ENCODE measurements at places on chromosomes 4 and X.

GRCh38 chr4:140069066-140069465, 84.9 kb downstream of the MAML3 start:
- no peak for DNase-seq

DNA sequence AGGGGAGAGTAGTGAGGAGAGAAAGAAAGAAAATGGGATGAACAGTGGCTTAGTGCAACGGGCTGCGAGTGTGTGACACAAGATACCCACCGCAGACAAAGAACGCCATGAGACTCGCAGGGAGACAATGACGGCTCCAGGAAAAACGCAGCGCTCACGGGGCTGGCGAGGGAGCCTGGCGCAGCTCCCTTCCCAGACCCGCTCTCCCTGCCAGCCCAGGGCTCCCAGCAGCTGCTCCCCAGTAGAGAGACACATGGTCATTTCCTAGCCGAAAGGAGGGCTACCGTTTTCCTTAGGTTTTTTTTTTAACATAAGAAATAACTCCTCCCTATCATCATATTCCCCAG, 149.5 kb downstream of the MAML3 start:
- peak; percentile 31 for DNase-seq

- no peak for DNase-seq
Observed at GRCh38 chrX:18971506-18971905, 12.4 kb downstream of the PHKA2 start.

DNA sequence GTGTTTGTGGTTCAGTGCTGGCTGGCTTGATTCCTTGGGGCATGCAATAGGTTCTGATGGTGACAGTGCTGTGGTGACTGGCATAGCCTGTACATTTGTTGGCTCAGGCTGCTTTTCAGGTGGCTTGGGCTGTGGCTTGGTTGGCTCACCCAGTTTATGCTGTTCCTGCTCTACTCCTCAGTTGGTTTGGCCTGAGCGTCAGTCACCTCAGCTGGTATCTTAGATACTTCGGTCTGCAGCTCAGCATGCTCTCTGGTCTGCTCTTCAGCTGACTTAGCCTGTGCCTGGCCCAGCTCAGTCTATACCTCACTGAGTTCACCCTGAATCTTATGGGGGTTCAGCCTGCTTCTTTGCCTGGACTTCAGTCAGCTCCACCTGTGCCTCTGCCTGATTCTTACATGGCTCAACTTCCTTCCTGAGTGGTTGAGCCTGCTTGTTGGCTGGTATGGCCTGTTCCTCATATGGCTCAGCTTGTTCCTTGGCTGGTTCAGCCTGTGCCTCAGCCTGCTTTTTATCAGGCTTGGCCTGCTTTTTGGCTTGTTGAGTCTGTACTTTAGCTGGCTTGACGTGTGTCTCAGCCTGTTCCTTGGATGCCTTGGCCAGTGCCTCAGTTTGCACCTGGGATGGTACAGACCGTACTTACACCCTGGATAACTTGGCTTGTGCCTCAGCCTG, 170.6 kb downstream of the MSN start:
- DNase-seq, result no peak

- DNase-seq, result no peak
Observed at GRCh38 chrX:46579250-46579649, 5.7 kb downstream of the CHST7 start.

GRCh38 chr4:5893004-5893580, at the start of gene CRMP1:
TSS of gene CRMP1 (minus strand) at chr4:5893086. CDS start at chr4:5892969, 117 bp downstream.
- DNase-seq, result peak; percentile 58

- DNase-seq, result no peak
Observed at GRCh38 chr4:17448689-17449088, 63.2 kb downstream of the QDPR start.

GRCh38 chr4:16212138-16212782, 14.0 kb downstream of the TAPT1 start:
- DNase-seq, result no peak

GRCh38 chr4:610411-611261, 14.7 kb upstream of the PDE6B start:
- no peak for DNase-seq

All from NCI-H510A treated with DMSO at 0.1 percent for 48 hours (cell line).